ENCODE measurements at places on chromosomes 6 and 20.

DNA sequence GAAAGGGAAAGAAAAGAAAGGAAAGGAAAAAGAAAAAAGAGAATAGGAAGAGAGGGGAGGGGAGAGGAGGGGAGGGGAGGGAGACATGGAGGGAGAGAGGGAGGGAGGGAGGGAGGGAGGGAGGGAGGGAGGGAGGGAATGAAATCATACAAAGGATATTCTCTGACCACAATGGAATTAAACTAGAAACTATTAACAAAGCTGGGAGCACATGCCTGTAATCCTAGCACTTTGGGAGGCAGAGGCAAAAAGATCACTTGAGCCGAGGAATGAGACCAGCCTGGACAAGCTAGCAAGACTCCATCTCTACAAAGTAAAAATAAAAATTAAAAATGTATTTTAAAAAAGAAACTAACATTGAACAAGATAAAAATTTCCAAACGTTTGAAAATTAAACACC is 62.8 kb downstream of the ILRUN start:
- DNase-seq, result no peak

DNA sequence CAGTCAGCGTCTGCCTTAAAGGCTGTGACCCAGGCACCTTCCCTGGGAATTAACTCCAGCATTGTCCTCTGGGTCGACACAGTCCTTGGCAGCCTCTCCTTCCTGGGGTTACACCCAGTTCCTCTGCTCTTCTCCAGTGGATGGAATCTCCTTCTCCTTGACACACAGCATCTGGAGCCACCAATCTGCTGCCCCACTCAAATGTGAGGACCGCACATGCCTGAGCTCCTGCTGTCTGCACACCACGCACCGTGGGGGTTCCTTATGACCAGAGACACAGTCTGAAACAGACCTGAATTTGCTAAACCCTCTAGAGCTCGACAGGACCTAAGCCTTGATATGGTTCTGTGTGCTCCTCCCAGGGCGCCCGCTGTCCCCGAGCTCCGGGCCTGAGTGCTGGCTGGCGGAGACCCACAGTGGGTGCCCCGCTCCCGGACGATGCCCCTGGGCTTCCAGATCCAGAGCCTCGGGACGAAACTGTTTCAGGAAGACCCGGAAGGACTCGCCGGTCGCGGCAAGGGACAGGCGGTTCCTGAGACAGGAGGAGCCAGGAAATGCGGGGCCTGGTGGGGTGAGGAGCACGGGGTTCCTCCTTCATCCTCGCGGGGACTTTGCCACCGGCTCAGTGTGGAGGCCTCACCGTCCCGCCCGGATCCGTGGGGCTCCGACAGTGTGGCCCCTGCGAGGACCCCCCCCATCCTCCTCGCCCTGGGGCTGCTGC is 2.5 kb upstream of the RAET1G start:
- no peak for DNase-seq

DNA sequence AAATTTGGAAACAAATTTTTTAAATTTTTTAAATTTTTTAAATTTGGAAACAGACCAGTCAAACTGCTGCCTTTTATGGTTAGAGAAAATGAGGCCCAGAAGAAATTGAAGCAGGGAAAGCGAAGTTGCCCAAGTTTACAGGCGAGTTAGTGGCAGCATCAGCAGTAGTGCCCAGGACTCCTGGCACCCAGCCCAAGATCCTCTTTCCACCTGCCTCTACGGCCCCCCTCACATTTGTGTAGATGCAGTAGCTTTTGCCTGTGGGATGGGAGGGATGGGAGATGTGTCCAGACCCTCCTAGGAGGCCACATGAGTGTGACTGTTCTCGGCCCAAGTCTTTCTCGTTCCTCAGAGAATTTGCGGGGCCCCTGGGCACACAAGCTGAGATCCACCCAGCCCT is 49.8 kb downstream of the HNF4A start:
- no peak for DNase-seq

- DNase-seq, result peak; percentile 100
Measured at GRCh38 chr20:49583669-49584417, 15.9 kb upstream of the PTGIS start.

- peak; percentile 85 for DNase-seq
Measured at GRCh38 chr20:49989234-49990065, 6.7 kb downstream of the SNAI1 start.

- DNase-seq, result no peak
Measured at GRCh38 chr6:13478525-13478966, 8.9 kb downstream of the GFOD1 start.

- peak; percentile 64 for DNase-seq
Measured at GRCh38 chr6:32047855-32048766, 9.9 kb downstream of the CYP21A2 start.

GRCh38 chr6:83884523-83884922 is 25.0 kb downstream of the CYB5R4 start:
- DNase-seq, result peak; percentile 70

DNA sequence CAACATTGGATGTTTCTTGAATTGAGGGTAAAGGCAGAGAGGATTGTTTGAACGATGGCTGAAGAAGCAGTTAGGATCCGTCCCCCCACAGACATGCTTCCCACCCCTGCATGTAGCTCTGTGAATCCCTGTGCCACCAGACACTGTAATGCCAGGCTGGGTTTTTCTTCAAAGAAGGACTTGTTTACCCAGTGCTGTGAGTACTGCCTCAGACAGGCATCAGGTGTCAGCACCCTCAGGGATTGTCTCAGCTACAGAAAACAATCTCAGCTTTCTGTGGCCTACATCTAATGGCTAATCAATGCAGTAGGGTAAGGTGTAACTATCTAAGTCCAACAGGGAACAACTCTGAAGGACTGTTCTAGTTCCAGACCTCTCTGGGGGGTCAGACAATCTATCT is 853.0 kb upstream of the EPHA7 start:
- DNase-seq, result no peak

GRCh38 chr6:54860132-54860531 is 13.6 kb downstream of the FAM83B start:
- no peak for DNase-seq

DNA sequence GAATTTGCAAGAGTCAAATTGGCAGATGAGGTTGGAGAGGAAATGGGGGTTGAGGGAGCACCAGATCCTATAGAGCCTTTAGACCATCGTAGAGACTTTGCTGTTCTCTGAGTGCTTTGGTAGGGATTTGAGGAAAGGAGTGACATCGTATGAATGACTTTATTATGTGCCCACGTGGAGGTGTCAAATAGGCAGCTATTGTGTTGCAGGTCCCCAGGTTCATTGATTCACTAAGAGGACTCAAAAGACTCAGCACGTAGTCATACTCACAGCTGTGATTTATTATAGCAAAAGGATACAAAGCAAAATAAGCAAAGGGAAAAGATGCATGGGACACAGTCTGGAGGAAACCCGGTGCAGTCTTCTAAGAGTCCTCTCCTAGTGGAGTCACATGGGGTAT is 2.2 kb downstream of the MTRES1 start:
- DNase-seq, result no peak

GRCh38 chr6:14660806-14661579 is 543.4 kb downstream of the CD83 start:
- DNase-seq, result peak; percentile 29

DNA sequence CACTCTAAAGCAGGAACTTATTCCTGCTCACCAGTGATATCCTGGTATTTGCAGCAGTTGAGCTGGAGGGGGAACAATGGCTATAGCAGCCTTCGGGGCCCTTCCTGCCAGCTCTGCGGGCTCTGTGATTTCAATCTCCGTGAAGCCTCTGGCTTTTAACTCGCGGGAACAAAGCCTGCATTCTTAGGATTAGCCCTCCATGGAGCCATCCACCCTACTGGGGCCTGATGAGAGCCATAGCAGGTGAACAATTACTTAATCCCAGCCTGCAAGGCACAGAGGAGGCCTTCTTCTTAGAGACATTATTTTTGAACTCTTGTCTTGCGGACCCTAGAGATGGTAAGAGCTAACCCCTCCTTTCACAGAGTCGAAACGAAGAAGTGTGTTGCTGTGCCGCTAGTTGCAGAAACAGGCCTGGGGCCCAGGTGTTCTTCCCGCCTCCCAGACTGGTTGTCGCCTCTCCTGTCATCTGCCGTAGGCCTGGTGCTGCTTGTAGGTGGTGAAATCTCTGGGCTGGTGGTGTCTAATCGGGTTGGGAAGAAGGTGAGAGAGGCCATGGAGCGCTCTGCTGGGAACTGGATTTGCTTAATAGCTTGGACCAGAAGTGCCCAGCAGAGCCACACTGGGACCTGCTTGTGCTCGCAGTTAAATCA is 9.7 kb downstream of the GHRH start:
- no peak for DNase-seq

DNA sequence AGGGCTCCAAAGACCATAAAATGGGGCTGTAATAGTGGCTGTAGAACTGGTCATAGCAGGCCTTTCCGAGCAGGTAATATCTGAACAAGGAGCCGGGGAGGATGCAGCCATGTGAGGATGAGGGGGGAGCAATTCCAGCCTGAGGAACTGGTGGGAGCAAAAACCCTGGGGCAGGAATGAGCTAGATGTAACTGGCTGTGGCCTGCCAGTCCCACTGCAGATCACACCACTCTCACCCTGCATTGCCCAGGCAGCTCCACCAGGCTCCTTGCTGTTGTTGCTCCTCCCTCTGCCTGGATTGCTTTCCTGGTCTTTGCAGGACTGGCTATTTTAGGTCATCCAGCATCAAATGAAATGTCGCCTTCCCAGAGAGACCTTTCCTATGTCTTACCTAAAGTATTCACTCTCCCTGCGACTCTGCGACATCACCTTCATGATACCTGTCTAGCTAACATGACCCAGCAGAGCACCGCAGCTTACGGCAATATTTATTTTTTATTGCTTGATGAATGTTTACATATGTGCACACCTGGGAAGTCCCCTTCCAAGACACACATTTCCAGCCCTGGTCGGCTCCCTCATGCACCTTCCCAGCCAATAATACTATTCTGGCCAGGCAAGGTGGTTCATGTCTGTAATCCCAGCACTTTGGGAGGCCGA is 2.4 kb upstream of the ZFP64 start:
- no peak for DNase-seq

GRCh38 chr20:19749618-19750071 is 8.4 kb upstream of the RIN2 start:
- DNase-seq, result peak; percentile 21

GRCh38 chr20:51125780-51126179 is 102.9 kb upstream of the KCNG1 start:
- peak; percentile 58 for DNase-seq

DNA sequence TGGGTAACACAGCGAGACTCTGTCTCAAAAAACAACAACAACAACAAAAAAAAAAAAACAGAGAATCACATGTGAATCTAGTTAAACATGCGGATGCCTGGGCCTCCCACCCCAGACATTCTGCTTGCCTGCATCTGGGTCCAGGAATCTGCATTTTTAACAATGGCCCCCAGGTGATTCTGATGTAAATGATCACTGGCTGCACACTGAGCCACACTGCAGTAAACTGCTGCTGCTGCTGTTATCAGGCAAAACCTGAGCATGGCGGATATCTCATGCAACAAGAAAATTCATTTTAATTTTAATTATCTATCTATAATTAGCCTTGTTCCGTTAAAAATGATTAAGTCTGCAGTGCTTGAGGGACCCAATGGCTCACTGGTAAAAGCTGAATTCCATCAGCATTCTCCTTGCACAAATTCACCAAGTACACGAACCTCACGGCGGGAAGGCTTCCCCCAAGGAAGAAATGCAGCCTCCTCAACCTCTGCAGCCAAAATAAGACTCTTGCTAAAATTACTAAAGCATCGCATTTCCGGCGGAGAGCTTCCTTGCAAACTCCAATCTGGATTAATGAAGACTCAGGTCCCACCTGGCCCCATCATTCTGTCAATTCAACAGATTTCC is 81.6 kb upstream of the SNX9 start:
- DNase-seq, result no peak

GRCh38 chr6:43503443-43503842 is 6.7 kb downstream of the LRRC73 start:
- no peak for DNase-seq

GRCh38 chr6:69232911-69233448 is 563.8 kb downstream of the LMBRD1 start:
- DNase-seq, result peak; percentile 55

DNA sequence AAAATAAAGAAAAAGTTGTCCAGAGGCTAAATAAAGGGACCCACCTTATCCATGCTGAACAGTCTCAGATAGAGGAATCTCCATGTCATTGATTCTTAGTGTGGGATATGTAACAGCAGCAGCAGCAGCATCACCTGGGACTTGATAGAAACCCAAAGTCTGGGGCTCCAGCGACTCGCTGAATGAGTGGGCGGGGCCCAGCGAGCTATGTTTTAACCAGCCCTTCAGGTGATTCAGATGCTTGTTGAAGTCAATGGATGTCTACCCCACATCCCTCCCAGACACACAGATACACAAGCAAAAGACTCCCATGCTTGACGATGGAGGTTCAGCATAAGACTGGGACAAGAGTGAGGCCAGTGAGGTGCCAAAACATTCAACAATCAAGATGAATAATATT is 298.6 kb downstream of the UBE3D start:
- no peak for DNase-seq

DNA sequence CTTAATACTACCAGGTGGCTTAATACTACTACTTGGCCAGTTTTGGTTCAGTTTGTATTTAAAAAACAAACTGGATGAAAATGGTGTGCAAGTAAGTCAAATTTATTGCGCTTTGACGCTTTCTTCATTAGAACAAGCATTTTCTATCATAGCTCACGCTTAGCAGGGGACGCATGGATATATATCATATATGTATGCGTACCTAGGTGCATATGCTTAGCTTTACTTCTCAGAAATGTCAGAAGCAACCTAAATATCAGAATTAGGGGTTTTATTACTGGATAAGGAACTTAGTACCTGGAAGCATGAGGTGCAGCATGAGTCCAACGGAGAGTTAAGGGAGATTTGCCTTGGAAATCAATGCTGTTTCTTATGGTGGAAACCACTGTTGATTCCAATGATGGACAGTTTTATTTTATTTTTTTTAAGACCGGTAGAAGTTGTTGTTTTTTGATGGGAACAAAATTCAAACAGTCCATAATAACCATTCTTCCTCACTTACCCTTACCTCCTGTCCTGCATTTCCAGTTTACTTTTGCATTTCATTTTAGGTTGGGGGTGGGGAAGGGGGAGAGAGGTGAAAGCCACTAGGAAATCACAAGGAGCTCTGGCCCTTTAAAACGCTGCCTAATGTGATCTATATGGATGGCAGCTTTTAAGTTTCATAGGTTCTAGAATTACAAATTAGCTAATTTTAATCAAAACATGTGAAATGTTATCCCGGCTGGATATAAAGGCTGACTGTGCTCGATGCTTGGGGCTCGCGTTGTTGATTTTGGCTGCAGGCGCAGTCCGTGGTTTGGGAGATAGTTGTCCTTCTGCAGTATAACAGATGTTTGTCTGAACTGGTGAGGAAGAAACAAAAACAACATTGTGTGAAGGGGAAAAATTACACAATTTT is 2.1 kb downstream of the SOBP start:
- DNase-seq, result peak; percentile 50

- no peak for DNase-seq
Measured at GRCh38 chr20:46594725-46595124, 44.3 kb upstream of the OCSTAMP start.

- DNase-seq, result peak; percentile 69
Measured at GRCh38 chr6:108650781-108651180, 90.1 kb downstream of the FOXO3 start.

- DNase-seq, result no peak
Measured at GRCh38 chr6:19714434-19715166, 122.6 kb upstream of the ID4 start.

- peak; percentile 54 for DNase-seq
Measured at GRCh38 chr6:112639391-112639831, 292.3 kb downstream of the RFPL4B start.

- peak; percentile 79 for DNase-seq
Measured at GRCh38 chr6:74991573-74992332, 214.1 kb downstream of the COL12A1 start.

All from fibroblast of the aortic adventitia (primary cell).